Amniotic epithelial cell (primary cell): ENCODE measurements at places on chromosomes 13 and 19.
A peak's percentile ranks its signal among the peaks of the same experiment; 100 is the strongest.

DNA sequence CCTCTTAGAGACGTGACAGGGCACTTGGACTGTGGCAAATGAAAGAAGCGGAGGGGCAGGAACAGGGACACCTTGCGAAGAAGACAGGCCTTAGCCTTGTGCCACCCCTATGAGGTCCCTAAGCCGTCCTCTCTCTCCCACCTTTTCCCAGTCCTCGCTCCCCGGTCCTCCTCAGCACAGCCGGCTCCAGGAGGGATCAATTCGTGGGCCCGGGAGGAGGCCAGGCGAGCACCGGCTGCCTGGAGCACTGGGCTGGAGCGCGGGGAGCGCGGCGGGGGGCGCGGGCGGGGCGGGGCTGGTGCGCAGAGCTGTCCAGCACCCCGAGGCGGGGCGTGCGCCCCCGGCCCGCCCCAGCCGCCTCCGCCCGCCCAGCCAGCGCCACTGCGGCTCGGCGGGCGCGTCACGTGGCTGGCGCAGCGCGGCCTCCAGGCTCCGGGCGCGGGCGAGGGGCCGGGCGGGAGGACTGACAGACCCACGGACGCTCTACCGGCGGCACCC lies at the start of gene LRP3:
Gene LRP3 (plus strand): TSS at position 466 of the 498 bp plus-strand sequence. CDS start 456 bp downstream, outside the sequence.
- no peak for DNase-seq

DNA sequence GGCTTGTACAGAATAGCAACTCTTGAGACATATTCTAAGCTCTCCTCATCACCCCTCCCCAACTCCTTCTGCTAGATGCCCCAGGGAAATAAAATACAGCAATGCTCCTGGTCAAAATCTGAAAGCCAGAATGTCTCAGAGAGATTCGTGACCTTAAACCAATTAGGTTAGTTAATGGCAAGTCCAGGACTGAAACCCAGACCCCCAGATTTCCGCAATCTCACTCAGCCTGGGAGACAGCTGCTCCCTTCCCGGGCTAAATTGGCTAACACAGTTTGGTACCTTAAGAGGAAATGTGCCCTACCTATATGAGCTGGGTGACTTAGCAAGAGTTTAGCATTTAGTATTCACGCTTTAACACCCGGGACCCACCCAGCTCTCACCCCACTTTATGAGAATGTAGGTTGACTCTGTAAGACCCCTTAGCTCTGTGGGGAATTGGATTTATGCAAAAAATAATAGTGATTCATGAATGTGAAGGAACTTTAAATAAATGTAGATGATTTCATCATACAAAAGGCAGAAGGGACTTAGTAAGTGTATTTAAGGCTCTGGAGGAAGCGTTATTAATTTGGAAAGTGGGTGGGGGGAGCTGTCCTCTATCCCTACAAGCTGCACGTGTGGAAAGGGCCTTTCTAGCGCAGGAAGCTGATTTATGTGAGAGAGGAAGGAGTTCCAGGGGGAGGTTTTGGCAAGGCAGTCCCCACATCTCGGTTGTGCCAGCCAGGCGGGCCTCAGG lies 1.1 kb downstream of the DLEU7 start:
- DNase-seq, result no peak

GRCh38 chr19:35458731-35459391 lies 10.8 kb downstream of the FFAR2 start:
- no peak for DNase-seq

DNA sequence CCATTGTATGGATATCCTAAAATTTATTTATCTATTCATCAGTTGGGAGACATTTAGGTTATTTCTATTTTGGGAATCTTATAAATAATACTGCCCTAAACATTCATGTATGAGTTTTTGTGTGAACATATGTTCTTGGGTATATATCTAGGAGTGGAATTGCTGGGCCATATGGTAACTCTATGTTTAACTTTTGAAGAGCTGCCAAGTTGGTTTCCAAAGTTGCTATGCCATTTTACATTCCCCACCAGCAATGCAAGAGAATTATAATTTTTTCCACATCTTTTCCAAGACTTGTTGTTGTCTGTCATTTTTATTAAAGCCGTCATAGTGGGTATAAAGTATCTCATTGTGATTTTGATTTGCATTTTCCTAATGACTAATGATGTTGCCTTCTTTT lies 48.2 kb upstream of the CALM3 start:
- no peak for DNase-seq

GRCh38 chr13:33006638-33007037 lies 9.6 kb upstream of the KL start:
- DNase-seq, result no peak

GRCh38 chr13:39025433-39025839 lies 12.5 kb downstream of the PROSER1 start:
- DNase-seq, result no peak

DNA sequence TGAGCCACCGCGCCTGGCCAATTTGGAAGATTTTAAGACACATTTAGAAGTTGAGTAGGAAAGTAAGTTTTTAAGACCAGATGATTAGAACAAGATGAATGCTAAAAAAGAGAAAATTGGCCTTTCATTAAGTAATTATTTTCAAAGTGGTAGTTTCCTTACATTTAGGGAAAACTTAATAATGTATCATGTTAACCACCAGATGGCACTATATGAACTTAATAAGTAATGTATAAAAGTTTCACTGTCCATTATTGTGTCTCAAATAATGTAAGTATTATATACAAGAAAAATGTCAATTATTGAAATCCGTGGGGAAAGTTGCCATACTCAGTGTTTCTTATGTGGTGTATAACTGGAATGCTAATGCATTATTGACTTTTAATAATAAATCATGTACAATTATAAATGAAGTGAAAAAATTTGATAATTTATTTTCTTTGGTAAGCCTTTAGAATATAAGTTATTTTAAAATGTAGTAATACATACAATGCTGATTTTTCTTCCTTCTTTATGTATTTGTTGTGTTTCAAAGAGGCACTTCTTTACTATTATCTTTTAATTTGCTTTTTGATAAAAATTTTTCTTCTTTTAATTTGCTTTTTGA lies 29.2 kb downstream of the COG6 start:
- DNase-seq, result peak; percentile 60

GRCh38 chr19:58559275-58560006 lies 1.0 kb upstream of the UBE2M start:
- DNase-seq, result peak; percentile 89

DNA sequence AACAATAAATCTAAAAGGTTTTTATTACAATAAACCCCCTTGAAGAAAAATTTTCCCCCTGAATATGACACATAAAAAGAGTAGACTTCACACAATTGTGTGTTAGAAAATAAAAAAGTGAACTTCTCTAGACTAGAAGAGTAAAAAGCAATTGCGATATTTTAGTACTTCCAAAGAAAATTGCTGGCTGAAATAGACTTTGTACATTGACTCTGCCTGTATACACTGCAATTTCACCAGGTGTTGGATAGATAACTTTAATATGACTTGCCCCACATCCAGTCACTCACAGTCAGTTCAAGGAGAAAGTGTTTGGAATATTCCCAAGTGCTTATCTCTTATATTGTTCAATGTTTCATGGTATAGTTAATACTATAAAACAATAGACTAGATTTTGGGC lies 1780.1 kb upstream of the PCDH20 start:
- no peak for DNase-seq

- no peak for DNase-seq
These were observed 141.2 kb downstream of the TEX29 start for GRCh38 chr13:111461445-111462149.

DNA sequence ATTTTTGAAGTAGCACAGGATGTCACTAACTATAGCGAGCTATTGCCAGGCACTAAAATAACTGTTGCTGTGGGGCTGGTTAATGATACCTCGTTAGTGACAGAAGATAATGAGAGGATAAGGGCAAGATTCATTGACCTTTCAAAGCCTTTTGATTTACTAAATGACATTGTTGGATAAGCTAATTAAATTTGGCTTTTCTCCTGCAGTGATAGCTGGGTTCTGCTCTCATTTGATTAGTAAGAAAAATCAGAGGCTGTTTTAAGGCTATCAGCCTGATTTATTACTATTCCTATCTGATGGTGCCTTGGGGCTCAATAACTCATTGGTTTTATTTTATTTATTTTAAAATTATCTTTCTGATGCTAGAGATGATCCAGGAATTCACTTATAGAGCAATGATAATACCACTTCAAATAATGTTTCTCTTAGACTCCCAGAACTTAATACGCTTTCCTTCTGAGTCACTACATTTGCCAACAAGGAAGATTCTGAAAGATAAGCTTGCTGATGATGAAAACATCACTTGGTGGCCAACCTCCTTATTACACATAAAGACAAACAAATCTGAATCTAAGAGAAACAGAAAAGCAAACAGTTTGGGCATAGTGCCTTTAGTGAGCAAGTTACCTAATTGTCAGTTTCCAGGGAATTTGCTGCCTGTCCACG lies 501.3 kb upstream of the ARGLU1 start:
- peak; percentile 50 for DNase-seq

DNA sequence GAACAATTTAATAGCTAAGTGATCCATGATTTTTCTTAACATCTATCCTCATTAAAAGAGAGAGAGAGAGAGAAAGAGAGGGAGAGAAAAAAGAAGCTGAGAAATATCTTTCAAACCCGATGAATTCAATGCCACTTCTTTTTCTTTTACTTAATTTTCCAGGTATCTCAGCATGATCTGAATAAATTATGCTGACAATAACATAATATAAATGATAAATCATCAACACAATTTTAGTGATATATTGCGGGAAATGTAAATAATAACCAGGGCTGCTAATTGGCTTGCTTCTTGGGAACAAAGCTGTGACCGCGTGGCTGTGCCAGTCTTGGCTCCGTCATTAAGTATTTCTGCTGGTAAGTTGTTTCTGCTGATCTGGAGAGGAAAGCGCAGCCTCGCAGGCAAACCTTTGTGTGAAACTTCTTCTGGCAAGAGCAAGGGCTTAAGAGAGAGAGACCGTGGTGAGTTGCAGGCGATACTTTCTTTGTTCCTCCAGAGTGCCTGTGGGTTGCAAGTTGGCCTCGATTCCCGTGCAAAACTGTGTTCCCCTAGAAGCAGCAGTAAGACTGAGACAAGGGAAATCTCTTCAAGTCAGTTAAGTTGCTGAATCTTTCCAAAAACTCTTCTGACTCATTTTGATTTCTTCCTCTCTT lies 489.1 kb upstream of the TSHZ3 start:
- no peak for DNase-seq

GRCh38 chr19:46840498-46840942 lies 10.1 kb downstream of the AP2S1 start:
- peak; percentile 60 for DNase-seq

DNA sequence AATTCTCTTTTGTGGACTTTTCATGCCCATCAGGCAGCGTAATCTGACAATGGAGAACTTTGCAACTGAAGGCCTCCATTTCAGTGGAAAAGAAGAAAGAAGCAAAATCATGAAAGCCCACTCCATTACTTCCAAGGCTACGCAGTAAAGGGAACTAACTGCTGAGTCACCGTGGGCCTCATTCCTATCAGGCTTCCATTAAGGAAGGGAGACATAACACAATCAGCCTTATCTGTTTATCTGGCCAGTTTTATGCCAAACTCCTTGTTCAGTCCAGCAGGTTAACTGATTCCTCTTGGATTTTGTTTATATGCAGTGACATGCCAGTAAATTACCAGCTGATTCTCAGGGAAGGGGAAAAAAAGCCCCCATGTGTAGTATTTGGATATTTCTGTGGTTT lies 56.8 kb upstream of the KATNAL1 start:
- peak; percentile 78 for DNase-seq

- no peak for DNase-seq
These were observed 640 bp downstream of the ZSCAN5A start for GRCh38 chr19:56314018-56314380.

GRCh38 chr13:36857253-36857652 lies 38.2 kb downstream of the RFXAP start:
- DNase-seq, result no peak

GRCh38 chr13:50766695-50767094 lies 76.8 kb downstream of the DLEU7 start:
- no peak for DNase-seq

DNA sequence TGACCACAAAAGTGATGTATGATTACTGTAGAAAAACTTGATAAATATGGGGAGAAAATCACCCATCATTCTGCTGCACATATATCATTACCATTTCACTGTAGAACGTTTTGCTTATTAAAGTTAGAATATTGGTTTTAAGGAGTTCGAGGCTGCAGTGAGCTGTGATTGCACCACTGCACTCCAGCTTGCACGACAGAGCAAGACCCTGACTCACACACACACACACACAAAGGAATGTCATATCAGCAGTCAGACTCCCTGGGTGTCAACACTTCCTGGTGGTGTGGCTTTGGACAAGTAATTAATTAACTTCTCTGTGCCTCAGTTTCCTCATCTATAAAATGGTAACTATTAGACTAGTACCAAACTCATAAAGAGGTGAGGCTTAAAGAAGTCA lies 11.3 kb upstream of the PNMA8A start:
- DNase-seq, result peak; percentile 72

DNA sequence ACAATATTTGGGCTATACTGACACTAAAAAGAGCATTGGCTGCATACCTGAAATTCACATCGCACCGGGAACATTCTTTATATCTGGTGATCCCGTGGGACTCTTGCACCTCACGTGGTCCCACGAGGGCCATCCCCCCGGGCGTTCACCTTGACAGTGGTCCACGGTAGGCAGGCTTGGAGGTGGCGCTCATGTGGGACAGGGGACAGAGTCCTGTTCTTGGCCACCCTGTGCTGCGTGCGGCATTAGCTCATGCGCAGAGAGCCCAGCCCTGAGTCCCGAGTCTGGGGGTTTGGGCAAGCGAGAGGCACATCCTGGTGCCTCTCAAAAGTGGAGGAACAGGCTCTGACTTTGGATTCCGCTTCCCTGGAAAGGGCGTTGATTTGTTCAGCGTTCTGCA lies 7.5 kb downstream of the GAMT start:
- DNase-seq, result no peak

- DNase-seq, result no peak
These were observed 30.8 kb downstream of the PIN1 start for GRCh38 chr19:9865732-9866501.

DNA sequence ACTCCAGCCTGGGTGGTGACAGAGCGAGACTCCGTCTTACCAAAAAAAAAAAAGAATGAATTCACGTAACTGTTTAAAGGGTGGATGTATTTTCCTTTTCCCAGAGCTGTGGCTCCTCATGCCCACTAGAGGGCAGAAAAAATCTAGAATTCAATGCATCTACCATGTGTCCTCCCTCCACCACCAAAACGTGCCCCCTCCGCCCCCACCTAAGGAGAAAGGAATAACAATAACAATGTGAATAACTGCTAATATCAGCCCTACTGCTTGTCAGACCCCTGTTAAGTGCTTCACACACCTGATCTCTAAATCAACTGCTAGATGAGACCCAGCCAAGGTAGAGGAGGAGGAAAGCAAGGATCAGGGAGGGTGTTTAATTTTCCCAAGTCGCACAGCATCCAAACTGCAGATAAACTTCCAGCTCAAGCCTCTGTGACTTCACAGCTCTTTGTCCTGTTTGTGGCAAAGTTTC lies 20.2 kb upstream of the PNMA8B start:
- peak; percentile 39 for DNase-seq
